ENCODE measurements at places on chromosomes 1 and 21.

GRCh38 chr1:243454328-243454997, 198.6 kb downstream of the SDCCAG8 start:
- no peak for DNase-seq

DNA sequence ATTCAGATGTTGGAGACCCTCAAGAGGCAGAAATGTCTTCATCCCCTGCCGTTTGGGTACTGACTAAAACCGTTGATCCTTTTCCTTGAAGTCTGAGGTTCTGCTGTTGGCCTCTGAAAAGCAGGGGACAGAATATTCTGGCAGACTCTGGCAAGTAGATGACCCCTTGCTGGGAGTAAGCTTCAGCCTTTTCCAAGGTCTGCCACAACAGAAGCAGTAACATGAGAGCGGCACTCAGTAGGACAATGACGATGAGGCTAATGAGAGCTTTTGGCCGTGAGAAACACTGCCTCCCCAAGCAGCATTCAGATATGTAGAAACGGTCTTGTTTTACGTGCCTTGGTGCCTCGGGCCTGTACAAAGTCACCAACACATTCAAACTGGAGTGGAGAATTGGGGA, 143.7 kb downstream of the ST6GALNAC5 start:
- DNase-seq, result no peak

DNA sequence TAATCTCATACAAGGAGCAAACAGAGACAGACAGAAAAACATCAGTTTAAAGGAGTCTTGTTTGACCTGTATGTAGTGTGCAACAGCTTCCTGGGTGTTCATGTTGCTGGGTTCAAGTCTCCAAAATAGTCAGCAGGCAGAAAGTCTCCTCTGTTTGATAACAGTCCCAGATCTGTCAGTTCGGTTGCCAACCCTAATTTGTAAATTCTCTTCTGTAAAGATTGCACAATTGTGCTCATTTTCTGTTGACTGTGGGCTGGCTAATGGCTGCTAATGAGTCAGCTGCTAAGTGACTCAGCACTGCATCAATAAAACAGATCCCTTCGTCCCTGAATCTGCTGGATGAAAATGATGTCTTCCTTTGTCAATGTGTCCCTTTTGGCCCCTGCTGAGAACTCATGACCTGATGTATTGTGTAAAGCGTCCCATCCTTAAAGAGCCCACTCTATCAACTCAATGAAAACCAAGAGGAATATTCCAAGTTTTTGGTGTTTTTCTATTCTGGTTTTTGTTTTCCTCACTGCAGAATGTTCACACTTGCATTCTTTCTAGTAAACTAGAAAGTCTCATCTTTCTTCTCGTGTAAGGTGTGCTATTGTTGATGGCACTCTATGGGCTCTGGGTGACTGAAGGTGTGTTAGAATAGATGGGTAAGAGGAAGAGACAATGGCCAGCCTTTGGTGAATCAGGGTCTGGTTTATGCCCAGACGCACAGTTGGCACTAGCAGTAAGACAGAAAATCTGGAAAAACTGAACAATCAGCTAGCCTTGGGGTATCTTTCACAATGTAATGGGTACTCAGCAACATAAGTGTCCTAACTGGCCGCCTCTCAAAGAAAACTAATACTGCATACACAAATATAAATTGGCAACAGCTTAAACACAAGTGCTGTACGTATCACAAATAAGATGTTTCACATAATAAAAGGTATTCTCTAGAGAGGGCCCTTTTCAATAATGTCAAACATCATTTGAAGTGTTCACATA, 75.1 kb upstream of the SIPA1L2 start:
- DNase-seq, result no peak

DNA sequence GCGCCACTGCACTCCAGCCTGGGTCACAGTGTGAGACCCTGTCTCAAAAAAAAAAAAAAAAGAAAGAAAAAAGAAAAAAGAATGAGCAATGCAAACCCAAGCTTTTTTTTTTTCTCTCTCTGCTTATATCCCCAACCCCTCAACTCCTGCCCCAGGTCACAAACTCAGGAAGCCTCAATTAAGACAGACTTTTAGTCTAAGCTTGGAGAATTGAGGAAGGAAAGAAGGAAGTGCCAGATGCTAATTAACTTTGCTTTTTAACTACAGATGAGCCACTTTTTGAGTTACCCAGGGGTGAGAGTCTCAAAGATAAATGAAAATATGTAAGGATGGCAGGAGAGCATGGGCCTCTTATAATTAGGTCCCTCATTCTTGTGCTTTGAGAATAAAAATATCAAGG, 33.3 kb downstream of the PIK3CD start:
- DNase-seq, result no peak

- no peak for DNase-seq
Measured at GRCh38 chr1:93255222-93256079, 74.9 kb downstream of the CCDC18 start.

DNA sequence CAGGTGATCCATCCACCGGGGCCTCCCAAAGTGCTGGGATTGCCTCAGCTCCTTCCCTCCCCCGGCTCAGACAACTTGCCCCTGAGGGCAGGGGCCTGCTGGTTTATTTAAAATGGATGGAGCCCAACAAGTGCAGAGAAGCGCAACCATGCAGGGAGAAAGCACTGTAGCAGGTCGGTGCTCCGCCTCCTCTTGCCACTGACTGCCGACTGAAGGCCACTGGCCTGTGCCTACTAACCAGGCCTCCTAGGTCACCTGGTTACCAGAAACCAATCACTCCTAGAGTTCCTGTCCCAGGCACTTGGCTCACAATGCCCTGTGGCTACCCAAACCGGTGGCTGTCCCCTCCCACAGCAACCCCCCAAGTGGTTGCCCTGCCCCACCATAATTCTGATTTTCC, 35.9 kb downstream of the ZNF695 start:
- no peak for DNase-seq

DNA sequence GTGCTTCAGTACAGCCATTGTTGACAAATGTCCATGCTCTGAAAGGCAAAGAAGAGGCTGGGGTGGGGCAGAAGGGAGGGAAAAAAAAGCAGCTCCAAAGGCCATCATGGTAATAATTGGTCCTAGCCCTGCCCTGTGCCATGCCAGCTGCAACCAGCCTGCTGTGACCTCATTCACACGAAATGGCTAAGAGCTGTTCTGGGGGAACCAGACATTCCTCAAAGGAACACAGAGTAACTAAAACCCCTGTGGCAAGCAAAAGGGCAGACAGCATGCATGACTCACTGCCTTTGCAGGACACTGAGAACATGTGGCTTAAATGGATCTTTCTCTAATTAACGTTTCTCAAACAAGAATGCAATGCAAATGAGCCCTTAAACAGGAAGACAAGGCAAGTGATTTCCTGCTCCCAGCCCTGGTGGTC, 42.3 kb downstream of the STYXL2 start:
- DNase-seq, result peak; percentile 45

DNA sequence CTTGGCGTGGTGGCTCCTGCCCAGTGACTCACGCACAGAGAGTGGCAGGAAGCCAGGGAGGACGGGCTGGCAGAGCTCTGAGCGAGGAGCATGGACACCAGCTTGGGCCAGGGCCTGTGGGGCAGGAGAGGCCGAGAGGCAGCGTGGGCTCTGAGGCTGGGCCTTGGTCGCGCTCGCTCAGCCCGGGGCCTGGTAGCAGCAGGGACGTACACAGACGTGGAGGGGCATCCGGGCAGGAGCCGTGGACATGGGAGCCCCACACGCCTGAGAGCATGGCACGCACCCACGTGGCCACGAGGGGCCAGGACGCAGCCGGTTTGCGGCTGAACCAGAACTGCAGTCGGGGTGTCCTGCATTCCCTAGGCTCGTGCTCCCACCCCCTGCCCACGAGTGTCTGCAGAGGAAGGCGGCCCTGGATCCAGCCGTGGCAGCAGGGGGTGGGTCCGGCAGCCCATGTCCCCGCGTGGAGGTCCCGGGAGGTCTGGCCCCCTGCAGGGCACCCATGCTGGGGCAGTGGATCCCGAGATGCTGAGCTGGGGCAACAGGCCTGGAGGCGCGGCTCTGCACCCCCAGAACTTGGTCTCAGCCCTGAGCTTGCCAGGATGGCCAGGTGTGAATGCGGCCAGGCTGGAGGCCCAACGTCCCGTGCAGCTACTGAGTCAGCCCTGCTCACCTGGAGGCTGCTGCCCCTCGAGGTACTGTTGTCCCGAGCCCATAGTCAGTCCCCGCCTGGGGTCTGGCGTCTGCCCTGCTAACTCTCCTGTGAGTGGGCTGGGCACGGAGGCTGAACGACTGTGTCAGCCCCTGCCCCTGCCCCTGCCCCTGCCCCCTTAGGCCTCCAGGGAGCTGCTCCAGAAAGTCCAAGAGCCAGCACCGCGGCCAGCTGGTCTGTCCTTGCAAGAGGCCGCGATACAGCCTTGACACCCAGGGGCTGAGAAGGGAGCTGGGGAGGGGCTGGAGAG, 61.6 kb downstream of the SLX9 start:
- peak; percentile 72 for DNase-seq

DNA sequence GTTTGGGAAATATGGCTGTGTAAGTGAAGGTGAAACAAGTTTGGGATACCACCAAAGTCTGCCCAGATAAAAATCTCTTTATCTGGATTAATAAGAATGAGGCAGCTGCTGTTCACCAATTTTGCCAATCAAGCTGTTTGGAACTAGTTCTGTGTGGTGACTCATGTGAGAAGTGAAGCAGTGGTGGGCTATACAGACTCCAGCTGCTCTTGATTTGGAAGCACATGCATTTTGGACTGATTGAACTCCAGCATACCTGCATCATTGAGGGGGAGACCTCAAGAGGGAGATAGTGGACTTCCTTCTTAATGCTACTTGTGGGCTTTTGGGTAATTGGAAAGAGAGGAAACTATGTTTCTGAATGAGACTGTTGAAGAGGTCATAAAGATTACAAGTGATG, 99.2 kb upstream of the B3GALT2 start:
- DNase-seq, result no peak

- no peak for DNase-seq
Measured at GRCh38 chr1:223197923-223198627, 55.0 kb upstream of the TLR5 start.

DNA sequence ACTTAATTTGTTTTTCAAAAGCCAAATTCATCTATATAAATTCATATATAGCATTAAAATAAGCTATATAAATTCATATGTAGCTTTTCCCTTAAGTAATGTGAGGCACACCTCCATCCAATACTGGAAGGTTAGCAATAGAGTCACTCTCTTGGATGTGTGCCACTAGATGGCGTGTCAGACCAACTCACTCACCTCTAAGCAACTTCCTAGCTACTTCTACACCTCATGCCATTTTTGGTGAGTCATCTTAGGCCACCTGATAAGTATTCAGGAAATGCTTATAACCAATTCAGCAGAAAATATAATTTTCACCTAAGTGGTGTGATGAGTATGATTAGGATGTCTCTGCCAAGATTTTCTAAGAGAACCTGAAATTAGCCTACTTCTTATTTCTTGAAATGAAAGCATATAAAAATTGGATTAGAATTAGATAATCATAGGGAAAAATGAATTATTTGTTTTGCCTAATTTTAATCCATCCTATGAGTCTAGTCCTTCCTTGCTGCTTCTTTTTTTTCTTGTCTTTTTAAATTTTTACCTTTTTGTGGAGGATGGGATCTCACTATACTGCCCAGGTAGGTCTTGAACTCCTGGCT, 34.4 kb upstream of the TADA1 start:
- DNase-seq, result peak; percentile 51

GRCh38 chr1:86151427-86151826, 5.1 kb downstream of the COL24A1 start:
- no peak for DNase-seq

- no peak for DNase-seq
Measured at GRCh38 chr1:233277637-233278606, 17.6 kb downstream of the PCNX2 start.

DNA sequence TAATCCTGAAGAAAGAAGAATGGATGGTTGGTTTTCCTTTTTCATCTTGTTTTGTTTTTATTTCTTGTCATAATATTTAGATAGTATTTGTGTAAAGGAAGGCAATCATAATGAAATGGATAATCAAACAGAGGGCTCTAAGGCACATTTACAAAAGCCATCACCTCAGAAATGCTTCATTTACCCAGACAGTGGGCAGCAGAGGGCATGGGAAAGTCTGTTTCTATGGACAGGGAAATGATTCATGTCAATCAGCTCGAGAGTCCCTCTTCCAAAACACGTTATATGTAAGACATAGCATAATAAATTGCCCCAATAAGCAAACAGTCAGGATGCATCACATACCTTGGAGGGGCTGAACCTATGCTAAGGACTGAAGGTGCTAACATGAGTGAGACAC, 426.1 kb downstream of the PLPP3 start:
- no peak for DNase-seq

- DNase-seq, result no peak
Measured at GRCh38 chr1:110588486-110588885, 17.7 kb downstream of the KCNA2 start.

DNA sequence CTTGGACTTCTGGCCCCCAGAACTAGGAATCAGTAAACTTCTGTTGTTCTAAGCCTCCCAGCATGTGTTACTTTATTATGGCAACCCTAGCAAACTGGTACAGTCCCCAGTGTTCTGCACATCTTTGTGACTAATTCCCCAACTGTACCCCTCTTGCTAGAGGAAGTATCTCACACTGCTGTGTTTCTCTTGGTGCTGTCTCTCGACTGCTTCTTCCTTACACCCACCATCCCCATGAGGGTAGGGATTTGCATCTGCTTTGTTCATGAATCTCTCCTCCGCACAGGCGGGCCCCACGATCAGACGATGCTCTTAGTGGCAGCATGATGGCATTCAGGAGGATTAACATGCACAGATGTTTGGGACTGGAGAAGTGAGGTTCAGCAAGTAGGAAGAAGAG, 46.7 kb downstream of the CLIC6 start:
- no peak for DNase-seq

DNA sequence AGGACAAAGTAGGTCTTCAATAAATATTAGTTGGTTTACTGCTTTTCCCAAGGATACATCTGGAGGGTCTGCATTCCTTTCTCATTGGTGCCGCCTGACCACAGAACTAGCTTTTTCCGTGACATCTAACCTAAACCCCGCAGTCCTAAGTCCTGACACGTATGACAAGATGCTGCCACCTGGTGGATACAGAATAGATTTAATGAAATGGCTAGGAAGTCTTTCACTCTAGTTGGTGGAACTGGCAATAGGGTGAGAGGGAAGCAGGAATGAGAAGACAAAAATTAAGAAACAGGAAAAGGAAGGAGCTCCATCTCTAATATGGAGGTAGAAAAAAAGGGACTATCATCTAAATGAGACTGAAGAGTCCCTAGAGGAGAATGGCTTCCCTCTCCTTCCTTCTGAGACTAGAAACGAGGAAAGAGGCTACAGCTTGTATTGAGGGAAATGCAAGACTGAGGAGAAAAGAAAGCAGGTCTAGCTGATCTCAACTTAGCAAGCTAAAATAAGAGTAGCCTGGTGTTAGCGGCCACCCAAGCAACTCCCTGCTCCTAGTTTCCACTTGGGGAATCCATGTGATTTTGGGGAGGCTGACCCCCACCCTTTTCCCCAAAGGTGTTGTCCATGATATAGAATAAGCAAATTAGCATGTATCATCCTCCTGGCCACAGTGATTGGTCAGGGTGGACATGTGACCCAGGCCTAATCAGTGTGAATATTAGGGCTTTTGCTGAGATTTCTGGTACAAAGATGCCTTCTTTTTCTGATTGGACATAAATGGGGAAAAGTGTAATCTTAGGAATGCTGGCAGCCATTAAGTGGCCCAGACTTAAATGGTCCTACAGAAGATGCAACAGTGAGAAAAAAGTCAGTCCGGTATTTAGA, 5.9 kb downstream of the RFX5 start:
- DNase-seq, result peak; percentile 60
